ENCODE measurements at places on chromosomes 1 and 21. TPM values are rescaled to one million over a fixed set of nuclear protein-coding genes. Genes with fewer than 3 reads are reported as not detected.

DNA sequence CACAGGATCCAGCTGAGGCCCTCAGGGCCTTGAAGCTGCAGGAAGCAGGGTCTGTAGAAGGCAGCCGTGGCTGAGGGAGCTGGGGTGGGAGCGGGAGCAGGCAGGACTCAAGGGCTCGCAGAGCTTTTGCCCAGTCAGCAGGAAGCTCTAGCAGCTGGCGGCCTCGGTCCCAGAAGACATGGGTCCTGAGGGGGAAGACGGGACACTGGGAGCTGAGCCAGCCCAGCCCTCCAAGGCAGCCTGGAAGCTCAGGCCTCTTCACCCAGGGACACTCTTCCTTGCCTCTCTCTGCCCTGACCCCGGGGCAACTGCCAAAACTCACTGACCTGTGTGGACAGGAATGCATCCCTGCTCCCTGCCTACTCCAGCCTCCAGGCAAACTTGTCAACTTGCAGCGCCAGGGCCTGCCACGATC lies 8.9 kb downstream of the ADGRB2 start:
- DNase-seq = no peak

DNA sequence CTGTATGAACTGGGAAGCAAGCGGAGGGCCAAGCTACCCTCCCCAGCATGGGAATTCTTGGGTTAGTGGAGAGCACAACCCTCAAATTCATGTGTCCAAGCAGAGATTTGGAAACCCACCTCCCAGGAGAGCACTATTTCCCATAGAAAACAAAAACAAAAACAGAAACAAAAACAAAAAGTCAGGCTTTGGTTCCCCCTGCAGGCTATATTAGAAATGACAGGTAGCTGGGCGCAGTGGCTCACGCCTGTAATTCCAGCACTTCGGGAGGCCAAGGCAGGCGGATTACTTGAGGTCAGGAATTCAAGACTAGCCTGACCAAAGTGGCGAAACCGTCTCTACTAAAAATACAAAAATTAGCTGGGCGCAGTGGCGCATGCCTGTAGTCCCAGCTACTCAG lies 10.8 kb downstream of the MINDY1 start:
- DNase-seq = no peak

DNA sequence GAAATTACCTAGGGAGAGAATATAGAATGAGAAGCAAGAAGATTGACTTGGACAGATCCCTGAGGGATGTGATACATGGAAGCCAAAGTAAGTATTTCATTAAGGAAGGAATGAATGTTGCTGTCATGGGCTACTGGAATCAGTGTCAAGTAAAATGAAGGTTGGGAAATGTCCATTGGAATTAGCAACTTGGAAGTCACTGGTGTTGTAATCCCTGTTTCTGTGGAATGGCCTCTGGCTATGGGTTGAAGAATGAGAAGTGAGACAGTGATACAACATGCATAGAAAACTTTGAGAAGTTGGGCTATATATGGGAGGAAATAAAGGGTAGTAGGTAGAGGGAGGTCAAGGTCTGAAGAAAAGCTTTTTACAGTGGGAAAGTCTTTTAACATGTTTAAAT lies 54.7 kb downstream of the CCDC18 start:
- DNase-seq = no peak

GRCh38 chr1:166112425-166112824 lies 54.4 kb downstream of the FAM78B start:
- DNase-seq = no peak

DNA sequence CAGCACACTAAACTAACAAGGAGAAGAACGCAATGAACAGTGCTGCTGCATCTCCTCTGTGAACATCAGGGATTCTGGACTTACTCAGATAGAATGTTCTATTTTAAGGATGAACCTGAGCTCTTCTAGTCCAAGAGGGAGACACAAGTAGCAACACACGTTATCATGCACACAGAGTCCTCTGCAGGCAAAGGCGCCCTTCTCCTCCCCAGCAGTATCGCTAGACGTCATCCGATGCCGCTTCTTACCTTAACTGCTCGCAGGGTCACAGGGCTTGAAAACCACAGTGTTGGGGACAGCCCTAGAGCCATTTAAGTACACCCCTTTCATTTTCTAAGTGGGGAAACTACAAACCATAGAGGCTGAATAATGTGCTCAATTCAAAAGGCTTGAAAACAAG lies 74.5 kb downstream of the HIVEP3 start:
- DNase-seq = no peak

DNA sequence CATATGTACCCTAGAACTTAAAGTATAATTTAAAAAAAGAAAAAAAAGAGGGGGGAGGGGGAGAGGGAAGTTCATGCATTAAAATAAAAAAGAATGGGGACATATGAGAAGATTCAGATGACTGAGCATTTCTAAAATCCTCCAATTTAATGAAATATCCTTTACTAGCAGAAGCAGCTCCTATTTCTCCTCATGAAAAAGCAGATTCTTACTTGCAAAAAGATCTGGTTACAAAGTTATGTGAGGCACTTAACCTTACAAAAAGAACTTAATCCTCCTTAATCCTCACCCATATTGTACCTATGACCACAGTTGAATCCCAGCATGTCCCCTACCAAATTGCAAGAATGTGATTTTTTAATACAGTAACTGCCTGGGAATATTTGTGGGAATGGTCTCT lies 298.5 kb downstream of the SRGAP2C start:
- no peak for DNase-seq

DNA sequence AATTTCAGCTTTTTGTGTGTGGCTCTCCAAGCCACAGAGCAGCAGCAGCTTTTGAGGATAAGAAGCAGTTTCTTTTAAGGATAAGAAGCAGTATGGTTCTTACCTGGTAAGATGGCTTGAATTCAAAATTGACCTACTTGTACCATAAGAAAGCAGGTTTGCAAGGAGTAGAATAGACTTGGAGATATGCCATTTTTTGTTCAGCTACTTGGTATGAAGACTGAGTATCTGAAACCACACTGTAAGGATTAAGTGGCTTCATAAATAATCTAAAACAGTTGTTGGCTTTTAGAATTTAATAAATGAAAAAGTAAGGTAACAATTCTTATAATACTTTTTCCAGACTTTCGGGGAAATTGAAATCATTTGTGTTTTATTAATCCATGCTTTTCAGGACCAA lies 74.2 kb downstream of the ATF6 start:
- DNase-seq = no peak

GRCh38 chr1:226845624-226846023 lies 24.8 kb upstream of the PSEN2 start:
- no peak for DNase-seq

- no peak for DNase-seq
Measured at GRCh38 chr1:147598621-147599361, 57.5 kb downstream of the BCL9 start.

GRCh38 chr1:89800022-89800655 lies 20.7 kb upstream of the LRRC8D start:
- DNase-seq = no peak

DNA sequence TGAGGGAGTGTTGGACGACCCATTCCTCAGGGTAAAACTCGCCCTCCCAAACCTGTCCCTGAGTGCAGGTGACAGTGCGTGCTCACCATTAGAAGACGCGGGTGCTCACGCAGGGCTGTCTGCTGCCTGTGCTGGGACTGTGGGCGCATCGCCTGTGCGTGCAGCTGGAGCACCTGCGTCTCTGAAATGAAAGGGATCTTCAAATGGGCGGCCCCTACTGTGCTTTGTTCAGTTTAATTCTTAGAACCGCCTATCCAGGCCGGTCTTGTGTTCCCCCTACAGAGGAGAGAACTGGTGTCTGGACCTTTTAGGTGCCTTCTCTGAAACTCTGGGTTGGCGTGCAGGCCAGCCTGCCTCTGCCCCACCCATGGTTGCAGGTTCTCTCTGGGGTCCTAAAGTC lies 125.8 kb downstream of the PCBP3 start:
- DNase-seq = no peak

DNA sequence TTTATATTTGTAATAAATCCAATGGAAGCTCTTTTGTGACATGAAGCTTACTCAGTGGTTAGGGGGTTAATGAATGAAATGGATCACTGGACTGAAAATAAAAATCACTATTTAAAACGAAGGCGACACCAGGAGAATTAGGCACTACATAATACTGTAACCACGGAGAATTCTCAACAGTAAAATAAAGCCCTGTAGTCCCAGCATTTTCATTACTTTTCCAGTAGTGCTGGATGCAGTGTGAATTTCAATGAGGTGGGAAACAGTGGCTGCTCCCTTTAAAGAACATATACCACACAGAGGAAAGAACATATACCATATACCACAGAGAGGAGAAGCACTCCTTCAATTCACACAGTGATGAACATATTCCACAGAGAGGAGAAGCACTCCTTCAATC lies 275.0 kb downstream of the SMYD3 start:
- no peak for DNase-seq

DNA sequence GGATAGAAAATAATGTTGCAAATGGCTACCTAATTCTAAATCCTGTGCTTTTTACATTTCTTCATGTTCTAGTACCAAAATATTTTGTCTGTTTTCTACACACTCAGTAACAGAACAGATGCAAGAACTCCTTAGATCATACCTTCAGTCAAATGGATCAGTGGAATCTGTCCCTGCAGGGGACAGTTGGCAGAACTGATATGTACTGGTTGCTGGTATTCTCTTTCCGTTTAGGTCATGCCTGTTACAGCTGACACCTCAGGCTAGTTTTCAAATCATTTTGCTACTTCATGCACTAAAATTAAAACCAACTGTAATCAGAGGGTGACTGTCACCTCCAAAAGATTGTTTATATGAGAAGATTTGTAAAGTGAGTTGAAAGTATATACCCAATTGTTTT lies 109.2 kb downstream of the TNNI3K start:
- DNase-seq = no peak

DNA sequence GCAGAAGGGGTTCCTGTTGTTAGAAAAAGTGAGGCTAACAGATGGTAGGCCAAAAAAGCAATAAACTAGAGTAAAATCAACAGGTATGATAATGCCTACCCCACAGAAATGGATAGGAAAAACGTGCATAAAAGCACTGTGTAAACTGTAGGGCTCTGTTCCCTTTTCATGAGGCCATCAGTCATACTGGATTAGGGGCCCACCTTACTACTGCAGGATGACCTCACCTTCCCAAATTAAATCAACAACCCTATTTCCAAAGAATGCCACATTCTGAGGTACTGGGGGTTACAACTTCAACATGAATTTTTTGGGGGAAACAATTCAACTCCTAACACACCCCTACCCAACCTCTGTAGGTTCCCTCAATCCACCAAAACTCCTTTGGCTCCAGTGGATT lies 54.9 kb downstream of the KIAA1614 start:
- DNase-seq = no peak

DNA sequence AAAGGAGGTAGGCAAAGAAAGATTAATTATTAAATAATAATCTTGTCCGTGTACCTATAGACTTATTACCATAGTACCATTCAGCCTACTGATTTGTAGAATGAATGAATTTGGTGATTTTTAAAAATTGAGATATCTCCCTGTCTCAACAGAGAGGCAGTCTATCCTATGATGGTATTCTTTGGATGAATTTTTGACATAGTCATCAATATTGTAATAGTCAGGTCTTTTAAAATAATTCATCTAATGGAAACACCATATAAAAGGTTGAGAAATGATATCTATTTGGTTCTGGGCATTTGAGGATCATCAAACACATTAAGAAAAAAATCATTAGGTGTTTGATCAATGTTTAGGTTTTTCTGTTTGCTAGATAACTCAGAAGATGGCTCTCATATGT lies 35.6 kb upstream of the MAB21L3 start:
- DNase-seq = no peak

DNA sequence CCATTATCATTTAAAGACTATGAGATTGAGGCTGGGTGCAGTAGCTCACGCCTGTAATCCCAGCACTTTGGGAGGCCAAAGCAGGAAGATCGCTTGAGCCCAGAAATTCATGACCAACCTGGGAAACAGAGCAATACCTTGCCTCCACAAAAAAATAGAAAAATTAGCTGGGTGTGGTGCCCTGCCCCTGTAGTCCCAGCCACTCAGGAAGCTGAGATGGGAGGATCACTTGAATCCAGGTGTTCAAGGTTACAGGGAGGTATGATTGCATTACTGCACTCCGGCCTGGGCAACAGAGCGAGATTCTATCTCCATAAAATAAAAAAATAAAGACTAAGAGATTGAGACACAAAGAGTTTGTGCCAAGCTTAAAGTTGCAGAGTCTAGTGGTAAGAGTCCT lies 537.0 kb downstream of the DPYD start:
- DNase-seq = no peak

KRTAP19-3 gene
- total RNA-seq = not detected

PM20D1 gene
- total RNA-seq = 23.7 TPM
